NCI-H2081 (cell line): ENCODE measurements at places on chromosomes 3 and 15.

DNA sequence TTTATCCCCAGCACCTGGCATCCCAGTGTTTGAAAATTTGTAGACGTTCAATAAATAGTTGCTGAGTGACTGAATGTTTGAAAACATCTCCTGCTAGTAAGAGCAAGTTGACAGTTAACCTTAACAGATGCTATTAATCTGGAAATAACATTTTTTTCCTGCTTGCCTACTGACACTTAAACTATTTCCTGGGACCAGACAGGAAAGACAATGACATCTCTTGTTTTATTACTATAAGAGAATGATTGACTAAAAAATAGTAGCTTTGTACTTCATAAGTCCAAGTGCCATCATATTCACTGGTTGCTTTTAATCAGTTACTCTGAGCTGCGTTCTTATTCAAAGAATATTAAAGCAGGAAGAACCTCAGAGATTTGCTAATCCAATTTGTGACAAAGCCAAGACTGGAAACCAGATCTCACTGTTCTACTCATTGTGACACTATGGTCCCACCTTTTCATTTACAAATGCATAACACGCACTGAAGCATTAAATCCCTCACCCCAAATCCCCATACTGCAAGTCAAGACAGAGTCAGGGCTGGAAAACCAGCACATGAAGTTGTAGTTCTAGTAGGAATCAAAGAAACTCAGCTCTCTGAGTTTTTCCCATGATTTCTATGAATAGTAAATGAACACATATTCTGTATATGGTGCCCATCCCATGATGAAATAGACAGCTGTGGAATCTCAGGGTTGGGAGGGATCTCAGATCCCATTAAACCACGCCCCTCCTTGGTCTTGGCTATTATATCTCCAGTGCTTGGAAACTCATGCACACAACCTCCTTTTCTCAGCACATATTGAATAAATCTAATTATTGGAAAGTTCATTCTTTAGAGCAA lies 212.7 kb upstream of the P2RY1 start:
- DNase-seq: no peak

DNA sequence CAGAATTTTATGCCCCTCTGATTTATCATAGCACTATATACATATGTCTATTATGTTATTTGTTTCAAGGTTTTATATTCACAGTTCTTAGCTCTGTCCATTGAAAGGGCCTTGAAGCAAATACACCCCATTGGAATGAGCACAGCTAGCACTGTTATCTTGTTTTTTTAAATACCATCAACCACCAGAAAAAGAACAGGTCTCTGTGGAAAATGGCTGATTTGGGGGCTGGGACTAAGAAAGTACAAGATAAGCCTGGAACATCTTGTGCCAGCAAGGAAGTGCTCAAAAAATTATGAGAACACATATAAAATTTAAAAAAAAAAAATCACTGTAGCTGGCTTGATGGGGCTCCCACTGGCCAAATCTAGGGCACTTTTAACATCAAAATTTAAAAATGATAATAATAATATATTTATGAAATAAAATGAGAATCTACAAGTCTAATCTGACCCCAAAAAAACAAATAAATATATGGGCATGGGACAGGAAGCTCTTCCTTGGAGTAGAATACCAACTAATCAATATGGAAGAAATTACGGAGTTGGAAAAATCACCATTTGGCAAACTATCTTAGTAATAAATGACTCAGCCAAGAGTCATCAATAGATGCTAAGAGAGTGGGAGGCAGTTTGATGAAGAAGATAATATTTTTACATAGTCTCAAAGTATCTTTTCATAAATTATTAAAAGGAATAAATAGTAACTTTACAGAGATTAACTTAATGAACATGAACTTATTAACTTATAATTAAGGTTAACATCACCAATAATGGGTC lies 20.5 kb downstream of the IFT80 start:
- no peak for DNase-seq

DNA sequence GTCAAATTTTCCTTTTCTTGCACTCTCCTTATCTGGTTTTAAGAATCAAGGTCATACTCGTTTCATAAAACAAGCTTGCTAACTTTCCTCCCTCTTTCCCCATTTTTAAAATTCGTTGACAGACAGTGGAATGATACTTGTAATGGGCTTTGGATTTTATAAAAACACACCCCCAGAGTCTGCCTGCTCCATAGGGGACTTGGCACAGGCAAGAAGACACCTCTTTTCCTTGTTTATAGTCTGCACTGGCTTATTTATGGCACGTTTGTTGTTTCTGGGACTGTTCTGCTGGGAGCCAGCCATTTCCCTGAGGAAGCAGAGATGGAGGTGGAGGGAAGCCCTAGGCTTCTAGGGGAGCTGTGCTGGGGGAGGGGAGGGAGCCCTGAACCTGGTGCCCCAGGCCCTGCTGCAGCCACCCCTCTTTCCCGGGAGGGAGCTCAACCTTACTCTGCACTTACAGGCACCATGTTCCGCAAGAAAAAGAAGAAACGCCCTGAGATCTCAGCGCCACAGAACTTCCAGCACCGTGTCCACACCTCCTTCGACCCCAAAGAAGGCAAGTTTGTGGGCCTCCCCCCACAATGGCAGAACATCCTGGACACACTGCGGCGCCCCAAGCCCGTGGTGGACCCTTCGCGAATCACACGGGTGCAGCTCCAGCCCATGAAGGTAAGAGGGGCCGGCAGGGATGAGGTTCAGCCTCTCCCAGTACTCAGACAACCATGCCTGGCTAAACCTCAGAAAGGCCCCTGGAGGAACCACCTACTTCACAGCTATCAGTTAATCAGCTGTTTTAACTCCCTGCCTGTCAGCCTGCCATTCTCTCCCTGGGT lies 18.3 kb downstream of the ANKRD63 start:
- DNase-seq: no peak

- no peak for DNase-seq
These were observed 236.2 kb downstream of the NR1D2 start for GRCh38 chr3:24181256-24181655.

DNA sequence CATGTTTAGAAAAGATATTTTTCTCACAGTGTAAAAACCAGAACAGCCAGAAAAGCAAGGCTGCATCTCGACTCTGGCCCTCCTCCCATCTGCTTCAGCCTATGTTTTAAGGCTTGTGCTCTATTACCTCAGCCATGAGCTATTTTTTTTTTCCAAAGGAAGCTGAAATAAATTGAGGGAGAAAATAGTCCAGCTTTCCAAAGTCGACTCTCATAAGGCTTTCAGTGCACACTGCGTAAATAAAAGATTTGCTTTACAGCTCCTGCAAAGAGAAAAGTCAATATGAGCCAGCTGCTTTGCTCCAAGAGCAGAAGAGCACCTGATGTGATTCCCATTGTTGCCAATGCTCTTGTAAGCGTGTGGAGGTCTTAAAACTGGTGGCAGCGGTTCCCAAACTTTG lies 26.7 kb downstream of the SCG3 start:
- DNase-seq: peak; percentile 50

DNA sequence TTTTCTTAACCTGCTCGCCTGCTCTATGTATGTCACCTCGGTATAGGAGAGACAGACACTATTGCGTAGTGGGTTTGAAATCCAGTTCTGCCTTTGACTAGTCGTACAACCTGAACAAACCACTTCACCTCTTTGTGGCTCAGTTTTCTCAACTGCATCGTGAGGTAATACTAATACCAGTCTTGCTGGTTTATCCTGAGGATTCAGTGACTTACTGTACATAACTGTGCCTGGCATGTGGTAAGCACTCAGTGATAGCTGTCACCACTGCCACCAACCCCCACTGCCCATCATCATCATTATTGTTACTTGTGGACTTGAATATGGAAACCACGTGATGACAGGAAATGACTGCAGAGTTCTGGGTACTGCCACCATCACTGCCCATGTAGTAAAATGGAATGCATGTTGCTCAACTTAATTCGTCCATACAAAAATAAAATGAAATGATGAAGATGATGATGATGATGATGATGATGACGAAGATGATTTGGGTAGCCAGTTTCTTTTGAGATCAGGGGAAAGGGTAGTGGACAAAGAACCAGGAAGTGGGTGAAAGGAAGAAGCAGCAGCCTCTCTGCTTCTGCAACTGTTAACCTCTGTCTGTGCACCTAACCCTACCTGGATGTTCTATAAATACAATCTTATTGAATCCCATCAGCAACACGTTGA lies 228.1 kb downstream of the FEZF2 start:
- DNase-seq: no peak

- DNase-seq: no peak
These were observed 1.4 kb upstream of the TMEM87A start for GRCh38 chr15:42274702-42274989.

DNA sequence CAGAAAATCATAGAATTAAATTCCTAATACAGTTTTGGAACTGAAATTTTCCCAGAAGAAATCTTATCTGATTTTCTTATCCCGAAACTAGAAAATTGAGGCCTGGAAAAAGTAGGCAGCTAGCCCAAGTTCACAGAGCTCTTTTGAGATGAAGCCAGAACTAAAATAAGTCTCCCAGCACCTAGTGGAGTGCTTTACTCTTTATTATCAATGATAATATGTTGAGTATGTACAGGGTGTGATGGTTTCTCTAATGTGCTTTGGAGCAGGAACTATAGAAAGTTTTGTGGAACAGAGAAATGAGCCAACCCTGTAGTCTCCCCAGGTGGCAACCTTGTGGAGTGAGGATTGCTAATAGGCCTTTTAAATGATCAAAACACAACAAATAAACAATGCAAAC lies 30.3 kb upstream of the BCL6 start:
- DNase-seq: no peak

DNA sequence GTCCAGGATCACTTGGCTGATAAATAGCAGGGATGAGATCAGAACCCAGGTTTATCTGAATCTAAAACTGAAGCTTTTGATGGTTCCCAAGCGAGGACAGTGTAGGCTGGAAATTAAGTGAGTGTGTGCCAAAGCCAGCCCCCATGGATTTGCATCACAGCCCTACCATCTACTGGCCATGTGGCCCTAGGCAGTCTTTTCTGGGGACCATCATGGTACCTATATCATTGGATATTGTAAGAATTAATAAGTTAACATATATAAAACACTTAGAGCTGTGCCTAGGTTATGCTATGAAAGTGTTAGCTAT lies 32.8 kb upstream of the SSR3 start:
- DNase-seq: no peak

- DNase-seq: no peak
These were observed 299.5 kb downstream of the ZBTB20 start for GRCh38 chr3:114847564-114847963.
